ENCODE measurements at places on chromosomes 6 and 20.

- DNase-seq: no peak
These were observed 65.6 kb downstream of the TULP4 start for GRCh38 chr6:158377860-158378259.

- no peak for DNase-seq
These were observed 50.1 kb downstream of the MARCKS start for GRCh38 chr6:113907102-113907815.

DNA sequence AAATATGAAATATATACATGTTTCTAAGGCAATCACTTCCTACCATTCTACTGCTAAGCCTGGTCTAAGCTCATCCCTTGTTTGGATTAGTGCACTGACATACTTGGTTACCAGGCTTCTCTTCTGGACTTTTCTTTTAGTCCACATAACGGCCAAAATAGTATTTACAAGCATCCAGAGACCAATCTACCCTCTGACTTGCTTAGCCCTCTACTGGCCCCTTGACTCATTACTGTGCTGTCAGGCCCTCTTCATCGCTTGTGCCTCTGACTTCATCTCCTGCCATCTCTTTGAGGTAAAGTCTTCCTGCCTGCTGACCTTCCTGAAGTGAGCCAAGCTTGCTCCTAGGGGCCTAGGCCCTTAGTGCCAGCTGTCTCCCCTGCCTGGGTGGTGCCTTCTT lies 35.1 kb downstream of the TULP4 start:
- DNase-seq: no peak

- no peak for DNase-seq
These were observed 520 bp downstream of the SLC24A3 start for GRCh38 chr20:19212821-19213502.

GRCh38 chr6:105901583-105901982 lies 184.6 kb upstream of the PRDM1 start:
- DNase-seq: no peak

- DNase-seq: no peak
These were observed 96.4 kb upstream of the IYD start for GRCh38 chr6:150272264-150272975.
